ENCODE measurements at places on chromosomes 11 and 22. TPM values are rescaled to one million over a fixed set of nuclear protein-coding genes. Genes with fewer than 3 reads are reported as not detected.

Gene ALKBH3
- total RNA-seq, result 29.7 TPM

Gene AQP11
- 7.9 TPM for total RNA-seq

Gene SNX32
- 3.1 TPM for total RNA-seq

Gene HTR3B
- not detected for total RNA-seq

Gene ZC3H7B
- total RNA-seq, result 56.4 TPM

Gene MS4A6A
- 16.2 TPM for total RNA-seq

Gene KRTAP5-9
- total RNA-seq, result not detected

Data from camera-type eye (tissue), 1 donor.